NCI-H1436 treated with DMSO at 0.1 percent for 48 hours (cell line): ENCODE measurements at places on chromosomes 1 and 21.

GRCh38 chr1:235781807-235782206 is 84.9 kb downstream of the LYST start:
- no peak for DNase-seq

DNA sequence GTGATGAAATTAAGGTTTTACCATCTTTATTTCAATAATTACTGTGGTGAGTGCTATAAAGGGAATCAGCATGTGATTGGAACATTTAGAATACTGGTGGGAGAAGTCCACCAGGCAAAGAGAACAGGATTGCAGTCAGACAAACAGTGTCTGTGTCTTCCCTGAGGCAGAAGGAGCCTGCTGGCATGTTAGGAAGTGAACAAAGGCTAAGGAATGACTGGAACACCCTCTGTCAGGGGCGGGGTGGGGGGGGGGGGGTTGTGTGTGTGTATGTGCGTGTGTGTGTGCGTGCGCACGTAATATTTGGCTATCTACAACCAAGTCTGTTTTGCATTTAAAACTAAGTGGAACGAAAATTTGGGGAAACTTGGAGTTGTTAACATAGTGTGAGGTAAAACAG is 30.2 kb downstream of the SRRM1 start:
- DNase-seq, result no peak

DNA sequence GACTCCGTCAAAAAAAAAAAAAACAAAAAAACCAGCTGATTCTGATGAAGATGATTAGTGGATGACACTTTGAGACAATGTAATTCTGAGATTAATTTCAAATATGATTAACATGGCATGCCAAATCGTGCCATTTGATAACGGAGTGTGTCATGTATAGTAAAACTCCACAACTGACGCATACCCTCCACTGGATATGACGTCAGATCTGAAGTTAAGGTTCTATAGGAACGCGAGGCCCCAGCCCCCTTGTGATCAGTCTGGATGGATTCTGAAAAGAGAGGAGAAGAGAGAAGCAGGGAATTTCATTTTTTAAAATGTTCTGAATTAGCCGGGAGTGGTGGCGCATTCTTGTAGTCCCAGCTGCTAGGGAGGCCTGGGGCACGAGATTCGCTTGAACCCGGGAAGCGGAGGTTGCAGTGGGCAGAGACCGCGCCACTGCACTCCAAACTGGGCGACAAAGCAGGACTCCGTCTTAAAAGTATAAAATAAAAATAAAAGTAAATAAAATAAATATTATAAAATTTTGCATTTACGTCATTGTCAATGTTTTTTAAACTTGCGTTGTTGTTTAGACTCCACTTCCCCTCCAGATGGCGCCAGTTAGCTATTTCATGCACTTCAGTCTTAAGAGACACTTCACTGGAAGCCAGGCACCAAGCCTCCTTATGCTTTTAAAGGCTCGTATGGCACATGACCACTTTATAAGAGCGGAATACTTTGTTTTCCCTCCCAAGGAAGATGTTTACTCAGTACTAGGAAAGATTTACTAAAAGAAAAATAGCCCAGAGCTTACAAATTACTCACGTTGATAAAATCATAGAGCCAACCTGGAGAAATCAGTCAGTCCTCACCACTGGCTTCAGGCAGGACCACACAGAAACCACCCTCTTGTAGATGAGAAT is 65.5 kb downstream of the UBE2U start:
- DNase-seq, result peak; percentile 44

GRCh38 chr1:207695891-207696290 is 51.0 kb downstream of the CR1L start:
- DNase-seq, result no peak

DNA sequence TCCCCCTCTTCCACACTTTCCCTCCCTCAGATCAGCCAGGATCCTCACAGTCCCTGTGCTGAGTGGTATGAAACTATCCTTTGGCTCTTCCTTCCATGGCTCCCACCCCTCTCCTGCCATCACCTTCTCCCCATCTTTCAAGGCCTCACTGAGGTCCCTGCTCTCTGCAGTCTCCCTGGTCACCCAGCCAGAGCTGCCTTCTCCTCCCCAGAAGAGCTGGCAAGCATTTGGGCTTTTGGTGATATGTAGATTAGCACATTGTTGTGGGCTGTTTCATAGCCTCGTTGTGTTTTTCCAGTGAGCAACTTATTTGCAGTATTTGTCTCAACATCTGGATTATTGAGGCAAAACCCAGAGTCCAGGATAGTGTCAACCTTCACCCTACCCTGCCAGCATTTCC is 2.2 kb downstream of the CSF1 start:
- DNase-seq, result no peak

GRCh38 chr1:244952940-244953339 is 88.6 kb upstream of the HNRNPU start:
- DNase-seq, result no peak

GRCh38 chr1:86527306-86527705 is 19.6 kb upstream of the CLCA4 start:
- DNase-seq, result no peak

DNA sequence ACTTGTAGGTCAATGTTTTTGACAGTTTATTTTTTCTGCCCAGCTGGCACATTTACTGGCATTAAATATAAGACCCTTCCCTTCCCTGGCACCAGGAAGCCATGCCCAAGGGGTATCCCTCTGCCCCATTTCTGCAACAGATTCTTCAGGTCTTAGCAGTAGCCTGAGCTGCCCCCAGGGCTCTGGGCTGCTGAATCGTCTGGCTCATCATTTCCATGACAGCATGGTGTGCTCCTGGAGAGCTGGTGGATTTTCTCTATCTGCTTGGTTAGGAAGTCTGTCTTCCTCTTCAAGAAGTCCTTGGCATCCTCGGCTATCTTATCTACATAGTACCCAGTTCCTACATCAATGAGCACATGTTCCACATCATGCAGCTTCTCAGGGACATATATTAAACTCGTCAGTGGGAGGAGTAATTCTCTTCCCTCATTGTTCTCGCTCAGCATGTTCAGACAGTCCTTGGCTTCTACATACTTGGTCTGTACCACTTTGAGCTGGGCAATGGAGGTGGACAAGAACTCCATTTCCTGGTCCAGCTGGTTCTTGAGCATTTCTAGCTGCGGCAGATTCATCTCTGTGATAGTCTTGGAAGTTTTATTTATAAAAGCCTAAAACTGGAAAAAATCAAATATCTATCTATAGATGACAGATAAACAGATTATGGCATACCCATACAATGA is 23.5 kb downstream of the MIA3 start:
- no peak for DNase-seq

- DNase-seq, result no peak
Observed at GRCh38 chr1:207067185-207067584, 14.1 kb downstream of the PFKFB2 start.

DNA sequence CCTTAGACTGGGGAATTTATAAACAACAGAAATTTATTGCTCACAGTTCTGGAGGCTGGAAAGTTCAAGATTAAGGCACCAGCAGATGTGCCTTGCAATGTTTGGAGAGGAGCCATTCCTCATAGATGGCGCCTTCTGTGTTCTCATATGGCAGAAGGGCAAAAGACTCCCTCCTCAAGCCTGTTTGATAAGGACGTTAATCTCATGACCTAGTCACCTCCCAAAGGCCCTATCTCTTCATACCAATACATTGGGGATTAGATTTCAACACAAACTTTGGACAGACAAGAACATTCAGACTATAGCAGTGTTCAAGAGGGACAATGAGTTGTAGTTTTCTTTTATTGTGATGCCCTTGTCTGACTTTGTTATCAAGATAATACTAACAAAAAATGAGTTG is 34.3 kb downstream of the PSMG1 start:
- no peak for DNase-seq

DNA sequence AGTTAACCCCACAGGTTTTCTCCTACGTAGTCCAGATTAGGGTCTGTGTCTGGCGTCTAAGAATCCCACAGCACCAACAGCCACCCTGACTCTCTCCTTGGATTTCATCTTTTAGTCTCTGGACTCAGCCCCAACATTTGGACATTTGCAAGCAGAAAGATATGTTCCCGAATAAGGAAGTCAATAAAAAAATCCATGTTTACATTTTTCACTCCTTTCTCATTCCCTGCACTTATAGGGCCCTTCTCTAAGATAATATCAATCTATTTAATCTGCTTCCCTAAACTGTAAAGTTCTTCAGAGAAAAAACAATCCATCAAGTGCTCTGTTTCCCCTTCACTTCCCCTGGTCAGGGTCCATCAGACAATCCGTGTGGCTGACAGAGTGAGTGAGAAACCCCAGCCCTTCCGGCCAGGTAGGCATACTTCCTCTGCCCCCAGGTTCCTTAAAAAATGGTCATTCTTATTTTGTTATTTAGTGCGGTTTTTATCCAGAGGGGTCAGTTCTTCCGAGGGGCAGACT is 105.9 kb upstream of the CDC42BPA start:
- no peak for DNase-seq

DNA sequence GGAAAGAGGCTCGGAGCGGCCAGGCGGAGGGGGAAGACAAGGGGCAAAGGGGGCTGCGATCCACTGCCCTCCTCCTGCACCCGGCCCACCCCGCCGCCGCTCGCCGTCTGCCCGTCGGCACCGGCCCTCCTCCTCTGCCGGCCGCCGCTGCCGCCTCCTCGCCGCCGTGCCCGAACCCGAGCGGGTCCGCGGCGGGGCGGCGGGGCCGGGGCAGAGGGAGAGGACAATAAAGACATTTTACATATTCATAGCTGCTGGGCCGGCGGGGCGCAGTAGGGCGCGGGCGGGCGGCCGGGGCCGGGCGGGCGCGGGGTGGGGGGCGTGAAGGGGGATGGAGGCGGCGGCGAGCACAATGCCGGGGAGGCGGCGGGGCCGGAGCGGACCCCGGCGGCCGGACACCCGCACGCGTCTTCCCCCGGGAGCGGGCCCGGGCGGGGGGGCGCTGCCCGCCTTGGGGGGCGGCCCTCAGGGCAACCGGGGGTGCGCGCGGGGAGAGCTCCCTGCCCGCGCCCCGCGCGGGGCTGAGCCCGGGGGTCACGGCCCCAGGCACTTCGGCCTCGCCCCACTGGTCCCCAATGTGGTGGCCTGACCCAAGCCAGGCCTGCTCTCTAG is 546 bp downstream of the POU2F1 start:
- no peak for DNase-seq
